Activated CD4-positive, alpha-beta memory T cell treated with anti-CD3 and anti-CD28 coated beads, Interleukin-2, amount 10 ng/mL, durations not matched to agents 7 days and 5 days (primary cell): ENCODE measurements at places on chromosomes 6 and 20. TPM values are rescaled to one million over a fixed set of nuclear protein-coding genes. Genes with fewer than 3 reads are reported as not detected.

Gene KIAA0408
- 11.6 TPM for total RNA-seq

Gene THBD
- total RNA-seq = not detected

Gene HLA-F
- total RNA-seq = 318 TPM

Gene C6orf47
- 26.4 TPM for total RNA-seq

Gene TRIM10
- total RNA-seq = 0.08 TPM

Gene CPXM1
- 0.33 TPM for total RNA-seq

Gene ENPP3
- 0.45 TPM for total RNA-seq

Gene NFATC2
- total RNA-seq = 53.3 TPM

Gene BMP6
- total RNA-seq = not detected

Gene C6orf58
- not detected for total RNA-seq

Gene E2F3
- total RNA-seq = 29.8 TPM

Gene ADAM33
- not detected for total RNA-seq

Gene FAM209A
- 1.4 TPM for total RNA-seq

Gene MRPL2
- 46.8 TPM for total RNA-seq

Gene FRK
- total RNA-seq = not detected

Gene MUC22
- not detected for total RNA-seq

Gene WFDC12
- total RNA-seq = not detected

Gene SLC4A11
- total RNA-seq = 1.8 TPM

Gene CEBPB
- total RNA-seq = 37.5 TPM

Gene DUSP15
- not detected for total RNA-seq

Gene POU3F2
- not detected for total RNA-seq

Gene ATP6V1G2
- total RNA-seq = 3.8 TPM

Gene PHACTR2
- 46.3 TPM for total RNA-seq

Gene ACOT13
- 21.1 TPM for total RNA-seq

Gene ESF1
- total RNA-seq = 10.6 TPM

Gene KHDC1L
- not detected for total RNA-seq

Gene SLC17A9
- 4.7 TPM for total RNA-seq

Gene SULF2
- total RNA-seq = 0.71 TPM

Gene PAX1
- not detected for total RNA-seq

Gene NRM
- 40.5 TPM for total RNA-seq

Gene KCNB1
- 0.05 TPM for total RNA-seq
